HFF-Myc (cell line): ENCODE measurements at places on chromosomes 6 and 20.

- no peak for DNase-seq
These were observed 160.4 kb upstream of the TAB2 start for GRCh38 chr6:149157126-149157525.

GRCh38 chr6:165663377-165663735 is 315 bp upstream of the PDE10A start:
- no peak for DNase-seq

GRCh38 chr6:121748376-121748775 is 312.9 kb downstream of the GJA1 start:
- DNase-seq: no peak

DNA sequence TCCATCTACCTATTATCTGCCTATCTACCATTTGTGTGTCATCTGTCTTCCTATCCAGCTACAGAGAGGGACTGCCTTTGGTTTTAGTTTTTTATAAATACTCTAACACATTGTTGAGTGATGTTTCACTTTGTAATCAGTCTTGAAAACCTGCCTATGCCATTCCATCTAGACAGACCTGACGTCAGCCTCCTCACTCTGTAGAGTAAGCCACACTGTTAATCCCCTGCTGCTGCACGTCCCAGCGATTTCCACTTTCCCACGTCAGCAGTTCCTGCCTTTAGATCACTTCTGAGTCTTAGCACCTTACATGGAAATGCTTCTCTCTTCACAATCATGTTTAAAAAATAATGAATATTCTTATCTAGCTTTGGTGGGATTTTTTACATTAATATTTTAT is 54.8 kb downstream of the PLG start:
- no peak for DNase-seq

DNA sequence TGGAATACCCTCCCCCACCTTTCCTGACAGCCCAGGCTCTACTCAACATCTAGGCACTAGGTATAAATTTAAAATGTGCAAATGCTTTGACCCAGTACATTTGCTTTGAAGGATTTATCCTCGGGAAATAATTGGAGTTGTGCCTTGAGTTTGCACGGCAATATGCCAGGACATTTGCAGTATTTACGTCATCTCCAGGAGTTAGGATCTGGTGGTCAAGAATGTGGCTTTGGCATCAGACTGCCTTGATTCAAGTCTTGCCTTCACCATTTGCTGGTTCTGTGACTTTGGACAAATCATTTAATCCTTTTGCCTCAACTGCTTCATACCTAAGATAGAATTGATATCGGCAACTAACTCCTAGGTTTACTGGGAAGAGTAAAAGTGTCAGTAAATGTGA is 169.6 kb downstream of the PLCB1 start:
- DNase-seq: no peak

GRCh38 chr6:159805440-159806020 is 5.5 kb downstream of the PNLDC1 start:
- DNase-seq: no peak

DNA sequence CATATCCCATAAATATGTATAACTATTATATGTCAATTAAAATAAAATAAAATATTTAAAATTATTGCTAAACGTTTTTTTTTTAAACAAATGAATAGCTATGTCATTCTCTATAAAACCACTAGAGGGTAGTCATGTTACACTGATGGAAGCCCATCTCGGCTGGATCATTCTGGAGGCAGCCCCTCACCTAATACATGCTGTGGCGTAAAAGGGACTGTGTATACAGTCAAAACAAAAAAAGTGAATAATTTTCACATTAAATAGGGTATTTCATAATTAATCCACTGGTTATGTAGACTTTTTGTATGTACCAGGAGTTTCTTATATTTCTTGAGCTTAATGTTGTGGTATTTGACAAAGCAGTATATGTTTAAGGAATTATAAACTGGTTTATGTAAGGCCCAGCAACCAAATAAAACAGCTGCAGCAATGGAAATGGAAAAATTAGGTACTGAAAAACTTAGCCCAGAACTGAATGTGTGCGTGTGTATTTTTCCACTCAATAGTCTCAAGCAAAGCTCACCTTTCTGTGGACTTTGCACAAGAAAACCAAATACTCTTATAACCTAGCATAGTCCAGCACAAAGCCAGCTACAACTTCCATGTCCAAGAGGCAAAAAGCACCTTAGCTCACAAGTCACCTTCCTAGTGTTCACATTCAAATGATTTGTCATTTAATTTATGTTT is 81.7 kb downstream of the COL9A1 start:
- DNase-seq: peak; percentile 4

DNA sequence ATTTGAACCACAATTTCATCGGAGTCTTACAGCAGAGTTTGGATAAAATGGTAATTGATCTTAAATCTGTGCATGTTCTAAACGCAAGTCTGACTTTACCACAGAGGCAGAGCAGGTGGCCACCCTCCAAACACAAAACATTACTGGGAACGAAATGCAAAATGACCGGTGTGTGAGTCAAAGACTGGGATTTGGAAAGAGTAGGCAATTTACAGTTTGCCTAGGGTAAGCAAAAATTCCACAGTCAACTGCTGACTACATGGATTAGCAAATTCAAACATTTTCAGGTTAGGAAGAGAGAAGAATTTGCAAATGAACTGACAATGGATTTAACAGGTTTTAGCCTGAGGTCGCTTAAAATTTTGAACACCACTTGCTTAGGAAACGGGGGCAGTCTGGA is 444.4 kb downstream of the HDGFL1 start:
- DNase-seq: no peak

DNA sequence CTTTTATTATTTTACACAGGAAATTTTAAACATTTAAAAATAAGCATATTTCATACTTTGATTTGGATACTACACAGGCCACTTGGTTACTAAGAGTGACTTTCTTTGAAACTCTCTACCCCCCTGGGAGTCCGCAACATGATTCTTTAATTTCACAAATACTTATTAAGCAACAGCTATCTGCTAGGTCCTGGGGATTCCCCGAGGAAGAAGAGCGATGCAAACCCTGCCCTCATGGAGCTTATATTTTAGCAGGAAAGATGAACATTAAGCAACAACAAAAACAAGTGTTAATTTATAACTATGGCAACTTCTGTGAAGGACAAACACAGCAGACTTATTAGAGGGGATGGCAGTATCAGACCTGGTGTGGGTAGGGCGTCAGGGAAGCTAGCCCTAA is 3.9 kb upstream of the ADTRP start:
- no peak for DNase-seq

DNA sequence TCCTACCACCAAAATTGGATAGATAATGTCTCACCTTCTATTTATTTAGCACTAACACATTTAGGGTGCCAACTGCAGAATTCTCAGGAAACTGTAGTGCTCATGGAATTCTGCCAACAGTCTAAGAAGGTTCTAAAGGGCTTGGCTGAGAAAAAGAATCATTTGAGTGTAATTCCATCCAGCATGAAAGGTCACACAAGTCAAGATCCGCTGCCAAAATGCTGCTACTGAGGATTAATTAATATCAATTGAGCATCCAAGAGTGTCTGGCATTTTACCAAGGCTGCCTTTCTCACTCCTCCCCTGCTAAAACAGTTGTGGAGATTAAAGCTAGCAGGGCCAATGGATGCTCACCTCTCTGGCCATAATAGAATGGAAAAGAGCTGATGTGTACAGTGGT is 112.7 kb downstream of the FHL5 start:
- DNase-seq: no peak

DNA sequence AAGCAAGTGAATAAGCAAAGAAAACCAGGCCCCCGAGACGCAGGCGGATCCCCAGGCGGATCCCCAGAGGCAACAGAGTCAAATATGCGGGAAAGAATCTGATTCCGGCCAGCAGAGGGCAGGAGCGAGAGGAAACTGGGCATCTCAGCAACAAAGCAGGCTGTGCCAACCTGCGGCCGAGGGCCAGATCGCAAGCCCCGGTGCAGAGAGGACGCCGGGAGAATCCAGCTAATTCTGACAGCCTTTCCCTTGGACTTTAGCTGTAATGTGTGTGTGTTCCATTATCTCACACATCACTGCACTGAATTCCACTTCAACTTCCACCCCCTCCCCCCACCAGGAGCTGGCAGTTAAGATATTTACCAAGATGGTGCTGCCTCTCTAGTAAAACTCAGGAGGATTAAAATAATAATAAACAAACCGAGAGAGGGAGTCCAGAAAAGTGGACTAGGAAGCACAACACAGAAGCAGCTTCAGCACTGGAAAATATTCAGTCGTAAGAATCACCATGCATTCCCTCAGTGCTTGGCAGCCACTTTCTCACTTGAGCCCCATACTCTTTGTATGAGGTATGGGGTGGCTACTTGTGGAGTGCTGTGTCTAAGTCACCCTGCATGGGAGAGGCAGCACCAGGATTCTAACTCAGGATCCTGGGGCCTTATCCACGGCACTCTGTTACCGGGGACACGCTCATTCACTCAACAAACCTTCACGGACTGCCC is 66.2 kb upstream of the SNX9 start:
- peak; percentile 62 for DNase-seq

GRCh38 chr20:51312480-51312783 is 230.1 kb downstream of the NFATC2 start:
- DNase-seq: no peak

- DNase-seq: no peak
These were observed 316.8 kb downstream of the TFAP2C start for GRCh38 chr20:56945901-56946300.

DNA sequence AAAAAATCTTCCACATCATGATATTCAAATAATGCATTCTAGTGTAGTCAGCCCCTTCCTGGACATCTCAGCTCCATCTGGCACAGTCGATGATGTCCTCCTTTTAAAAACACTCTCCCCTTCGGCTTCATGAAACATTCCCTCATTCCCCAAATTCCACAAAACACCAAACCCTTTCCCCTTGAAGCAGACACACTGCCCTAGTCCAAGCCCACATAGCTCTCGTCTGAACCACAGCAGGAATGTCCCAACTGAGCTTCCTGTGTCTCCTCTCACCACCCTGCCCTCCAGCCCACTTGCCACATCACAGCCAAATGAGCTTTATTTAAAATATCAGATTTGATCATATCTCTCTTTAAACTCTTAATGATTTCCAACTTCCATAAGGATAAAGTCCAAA is 106.4 kb upstream of the CARMIL1 start:
- peak; percentile 79 for DNase-seq

DNA sequence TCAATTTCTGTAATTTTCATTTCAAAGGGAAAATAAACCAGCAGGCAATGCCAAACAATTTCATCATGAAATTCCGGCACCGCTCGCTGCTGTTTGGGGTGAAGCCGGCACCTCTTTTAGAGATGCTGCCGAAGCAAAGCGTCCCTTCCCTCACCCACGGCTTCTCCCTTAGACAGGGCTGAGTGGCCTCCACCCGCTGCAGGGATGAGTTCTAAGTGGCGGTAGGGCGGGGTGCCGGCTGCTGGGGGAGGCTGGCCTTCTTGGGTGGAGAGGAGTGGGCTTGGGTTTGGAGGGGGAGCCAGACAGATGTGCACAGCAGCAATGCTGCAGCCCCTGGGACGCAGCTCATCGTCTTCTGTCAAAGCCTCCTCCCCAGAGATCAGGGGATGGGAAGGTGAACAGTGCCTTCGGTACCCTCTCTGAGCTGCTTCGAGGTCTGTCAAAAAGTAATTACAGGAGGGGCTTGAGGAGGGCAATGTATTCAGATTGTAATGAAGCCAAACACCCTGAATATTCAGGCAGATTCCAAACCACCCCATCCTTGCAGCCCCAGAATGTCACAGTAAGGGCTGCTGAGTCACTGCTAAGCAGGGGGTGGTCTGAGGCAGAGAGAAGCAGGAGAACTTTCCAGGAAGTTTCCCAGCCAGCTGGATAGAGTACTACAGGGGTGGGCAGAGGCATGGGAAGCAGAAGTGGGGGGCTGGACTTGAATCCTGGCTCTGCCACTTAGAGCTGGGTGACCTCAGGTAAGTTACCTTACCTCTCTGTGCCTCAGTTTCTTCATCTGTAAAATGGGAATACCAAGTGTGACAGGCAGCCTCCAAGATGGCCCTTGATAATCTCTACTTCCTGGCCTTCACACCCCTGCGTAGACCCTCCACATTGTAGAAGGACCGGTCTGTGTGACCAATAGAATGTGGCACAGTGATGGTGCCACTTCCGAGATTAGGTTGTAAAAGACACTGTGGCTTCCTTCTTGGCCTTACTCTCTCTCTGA is 96.6 kb downstream of the SULF2 start:
- DNase-seq: no peak

DNA sequence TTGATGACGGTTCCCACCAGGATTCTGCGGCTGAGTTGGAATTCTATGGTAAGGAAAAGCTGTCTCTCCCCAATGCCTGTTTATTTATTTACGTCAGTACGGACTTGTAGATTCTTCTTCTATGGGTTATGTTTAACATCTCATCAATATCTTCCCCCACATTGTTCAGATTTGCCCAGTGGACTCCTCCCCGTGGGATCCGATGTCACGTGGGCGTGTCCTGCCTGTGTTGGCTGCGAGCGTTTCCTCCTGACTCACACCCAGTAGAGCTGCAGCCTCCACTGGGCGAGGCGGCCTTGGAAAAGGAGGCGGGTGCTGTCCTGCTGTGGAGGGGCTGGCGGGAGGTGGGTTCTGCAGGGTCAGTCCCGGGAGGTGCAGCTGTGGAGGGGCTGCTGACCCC is 46.8 kb upstream of the SLCO4A1 start:
- DNase-seq: no peak

GRCh38 chr6:160378882-160379281 is 30.7 kb downstream of the SLC22A3 start:
- DNase-seq: no peak

DNA sequence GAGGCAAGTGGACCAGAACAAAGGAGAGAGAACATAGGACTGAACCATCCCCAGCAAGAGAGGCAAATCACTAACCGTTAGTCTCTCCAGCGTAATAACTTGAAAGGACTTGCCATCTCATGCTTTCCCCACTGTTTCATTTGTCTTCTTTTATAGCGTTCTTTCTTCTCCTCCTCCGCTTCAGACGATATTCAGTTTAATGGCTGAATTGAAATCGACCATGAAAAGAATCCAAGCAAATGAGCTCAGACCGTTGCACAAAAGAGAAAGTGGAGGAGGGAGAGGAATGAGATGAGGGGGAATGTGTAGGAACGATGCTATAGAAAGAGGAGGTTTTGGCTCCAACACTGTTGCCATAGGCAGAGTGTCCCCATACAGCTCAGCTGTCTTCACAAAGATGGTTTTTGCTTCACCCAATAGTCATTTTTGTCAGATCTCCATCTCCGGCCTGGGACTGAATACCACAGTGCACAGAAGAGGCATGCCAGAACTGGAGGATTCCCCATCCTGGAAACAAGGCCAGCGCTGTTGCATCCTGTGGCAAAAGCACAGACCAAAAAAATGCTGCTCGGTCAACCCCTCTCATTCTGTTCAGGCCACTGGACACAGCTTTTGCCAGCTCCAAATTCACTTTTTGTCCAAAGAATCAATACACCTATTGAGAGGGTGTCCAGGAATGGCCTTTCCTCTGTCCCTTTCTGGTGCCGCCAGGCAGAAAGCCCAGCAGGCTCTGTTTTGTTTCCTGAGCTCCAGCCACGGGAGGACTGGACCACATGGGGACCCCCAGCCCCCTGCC is 176.1 kb downstream of the ID4 start:
- DNase-seq: no peak

DNA sequence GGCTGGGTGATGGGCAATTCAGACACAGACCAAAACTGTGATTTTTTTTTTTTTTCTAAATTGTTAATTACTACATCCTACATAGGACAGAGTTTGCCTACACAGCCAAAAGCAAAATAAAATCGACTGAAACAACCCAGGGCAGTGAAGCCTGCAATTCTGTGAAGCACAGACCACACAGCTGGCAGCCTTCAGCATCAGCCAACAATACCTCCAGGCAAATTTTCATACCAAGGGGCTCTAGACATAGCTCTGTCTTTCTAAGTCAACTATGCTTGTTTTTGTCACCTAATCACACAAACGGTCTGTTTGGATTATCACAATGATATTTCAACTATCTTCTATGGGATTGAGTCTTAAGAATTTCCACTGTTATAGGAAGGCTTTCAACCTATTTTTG is 17.6 kb downstream of the RMND1 start:
- no peak for DNase-seq
